ENCODE measurements at places on chromosomes 13 and 19.

- no peak for DNase-seq
Observed at GRCh38 chr13:95601216-95601615, 43.3 kb downstream of the DZIP1 start.

DNA sequence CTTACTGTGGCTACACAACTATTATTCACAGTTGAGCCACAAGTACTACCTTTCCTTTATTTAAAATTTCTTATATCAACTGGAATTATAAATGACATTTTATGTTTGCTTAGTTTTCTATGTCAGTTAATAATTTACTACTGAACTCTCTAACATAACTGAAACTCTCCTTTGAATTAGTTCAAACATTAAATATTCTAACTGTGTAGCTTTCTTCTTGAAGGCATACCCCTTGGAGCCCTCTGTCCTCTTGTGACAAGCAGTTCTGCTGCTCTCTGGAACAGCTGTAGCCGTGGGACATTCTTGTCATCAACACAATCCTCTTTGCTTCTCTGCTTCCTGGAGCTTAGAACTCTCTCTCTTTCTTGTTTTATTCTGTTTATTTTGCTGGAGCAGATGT is 244.8 kb downstream of the NHLRC3 start:
- no peak for DNase-seq

- DNase-seq: no peak
Observed at GRCh38 chr13:102295316-102296048, 106.4 kb downstream of the FGF14 start.

DNA sequence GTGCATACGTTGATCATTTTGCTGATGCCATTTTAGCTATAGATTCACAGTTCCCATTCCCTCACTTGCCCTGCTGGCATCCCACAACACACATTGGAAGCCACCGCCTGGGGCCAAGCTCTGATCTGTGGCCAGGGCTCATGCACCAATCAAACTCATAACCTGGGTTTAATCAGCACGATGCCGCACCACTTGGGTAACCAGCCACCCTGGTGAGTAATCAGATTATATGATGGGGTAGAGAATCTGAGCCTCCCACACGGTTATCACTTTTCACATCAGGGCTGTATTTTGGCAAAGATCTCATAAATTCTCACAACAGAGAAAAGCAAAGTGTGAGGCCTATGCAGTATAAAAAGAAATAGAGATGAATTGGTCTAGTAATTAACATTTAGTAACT is 66.0 kb upstream of the TNFRSF19 start:
- DNase-seq: no peak

DNA sequence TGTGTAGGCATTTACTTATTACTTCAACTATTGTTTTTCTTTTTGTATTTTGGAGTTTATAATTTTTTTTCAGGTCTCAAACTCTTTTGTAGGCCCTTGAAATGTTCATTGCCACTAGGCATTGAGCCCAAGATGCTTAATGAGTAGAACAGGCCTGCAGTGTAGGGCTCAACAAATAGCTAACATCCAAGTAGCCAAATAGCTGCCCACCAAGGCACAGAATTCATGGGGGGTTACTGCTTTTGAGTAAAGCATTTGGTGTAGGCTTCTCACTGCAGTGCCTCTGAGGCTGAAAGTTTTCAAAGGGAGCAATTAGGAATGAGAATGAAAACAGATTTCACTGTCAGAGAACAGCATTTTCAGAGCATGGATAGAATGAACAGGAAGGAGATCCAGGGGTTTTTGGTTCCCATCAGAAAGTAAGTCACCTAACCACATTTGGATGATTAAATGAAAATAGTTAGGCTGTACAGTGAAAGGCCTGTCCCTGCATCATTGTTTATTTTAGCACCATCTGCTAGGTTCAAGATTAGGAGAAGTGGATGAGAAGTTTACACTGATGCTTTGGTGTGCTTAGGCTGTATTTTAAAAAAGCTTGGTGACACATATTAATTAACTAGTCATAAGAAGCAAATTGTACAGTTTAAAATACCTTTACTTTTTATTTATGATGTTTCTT is 61.0 kb downstream of the EDNRB start:
- DNase-seq: no peak

DNA sequence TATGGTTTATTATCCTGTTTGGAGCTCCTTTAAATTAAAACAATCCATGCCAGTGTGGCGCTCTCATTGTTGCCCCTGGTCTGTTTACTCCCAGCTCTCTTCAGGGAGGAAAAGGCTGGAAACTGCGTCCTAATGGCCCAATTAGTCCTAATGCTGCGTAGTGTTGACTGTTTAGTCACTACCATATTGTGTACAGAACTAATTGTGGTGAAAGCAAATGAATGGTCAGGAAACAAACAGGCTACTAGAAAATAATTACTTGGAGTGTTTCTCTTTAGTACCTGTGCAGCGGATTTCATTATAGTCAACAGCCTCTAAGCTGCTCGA is 54.5 kb upstream of the MTIF3 start:
- DNase-seq: no peak

- DNase-seq: no peak
Observed at GRCh38 chr19:52734331-52734892, 432 bp downstream of the ZNF611 start.

- DNase-seq: peak; percentile 80
Observed at GRCh38 chr19:47255879-47256692, at the start of gene CCDC9. CCDC9 (plus strand) TSS chr19:47256525; CDS start chr19:47258401, 1,876 bp downstream.

- no peak for DNase-seq
Observed at GRCh38 chr19:19202707-19203011, 555 bp downstream of the NR2C2AP start.

GRCh38 chr13:111970494-111971141 is 96.3 kb upstream of the SOX1 start:
- no peak for DNase-seq
